ENCODE measurements at places on chromosomes 3 and 15.

DNA sequence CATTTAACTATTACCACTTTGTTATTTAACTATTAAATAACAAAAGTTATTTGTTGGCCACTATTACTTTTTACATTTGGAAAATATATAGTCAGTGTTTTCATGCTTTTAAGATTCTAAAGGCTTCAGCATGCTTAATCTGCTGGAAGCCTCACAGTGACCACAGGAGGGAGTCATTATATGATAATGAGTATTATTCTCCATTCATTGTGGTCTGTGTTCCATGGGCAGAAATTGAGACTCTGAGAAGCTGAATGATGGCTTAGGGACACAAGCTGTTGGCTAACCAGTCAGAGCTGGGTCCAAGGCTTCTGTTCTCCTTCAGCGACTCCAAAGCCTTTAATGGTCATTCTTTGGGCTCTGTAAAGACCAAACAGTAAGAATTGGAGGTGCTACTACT, 64.7 kb downstream of the BFSP2 start:
- ATAC-seq = peak; percentile 92

- no peak for ATAC-seq
These were observed 72.2 kb downstream of the ADCY5 start for GRCh38 chr3:123376451-123377242.

GRCh38 chr15:39096608-39097205, 484.2 kb upstream of the THBS1 start:
- ATAC-seq = no peak

- no peak for ATAC-seq
These were observed 66.2 kb downstream of the TAFA4 start for GRCh38 chr3:68866157-68866556.

GRCh38 chr15:72559781-72560180, 85.7 kb downstream of the ARIH1 start:
- ATAC-seq = no peak

- ATAC-seq = no peak
These were observed 114.5 kb upstream of the STRIT1 start for GRCh38 chr3:155407971-155408370.

DNA sequence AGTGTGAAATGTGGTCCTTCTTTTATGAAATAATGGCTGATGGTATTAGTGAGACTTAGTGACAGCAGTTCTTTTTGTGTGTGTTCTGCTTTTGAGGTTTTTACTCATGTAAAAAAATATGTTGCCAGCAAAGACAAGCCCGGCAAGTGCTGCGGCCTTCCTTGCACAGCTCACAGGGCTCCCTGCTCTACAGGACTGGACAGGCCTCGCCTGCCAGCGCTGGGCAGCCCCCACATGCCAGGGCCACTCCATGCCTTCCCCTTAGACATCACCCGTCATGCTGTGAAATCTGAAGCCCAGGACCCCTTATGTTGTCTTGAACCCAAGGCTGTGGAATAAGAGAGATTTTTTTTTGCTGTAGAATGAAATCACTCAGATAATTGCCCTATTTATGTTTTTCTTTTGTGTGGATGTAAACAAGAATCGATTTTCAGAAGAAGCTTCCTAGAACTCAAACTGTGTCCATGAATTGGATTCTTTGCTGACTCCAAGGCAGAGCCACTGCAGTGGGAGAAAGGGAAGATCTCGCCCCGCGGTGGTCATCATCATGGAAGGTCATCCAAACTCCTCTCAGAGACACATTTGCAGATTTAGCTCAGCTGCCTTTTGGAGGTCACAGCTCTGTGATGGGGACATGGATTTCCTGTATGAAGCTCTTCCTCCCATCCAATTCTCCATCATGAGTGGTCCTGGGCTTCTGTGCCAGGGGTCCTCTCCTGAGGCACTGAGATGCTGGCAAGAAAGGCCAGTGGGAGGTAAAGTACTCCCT, 150.8 kb downstream of the ATP10A start:
- no peak for ATAC-seq

DNA sequence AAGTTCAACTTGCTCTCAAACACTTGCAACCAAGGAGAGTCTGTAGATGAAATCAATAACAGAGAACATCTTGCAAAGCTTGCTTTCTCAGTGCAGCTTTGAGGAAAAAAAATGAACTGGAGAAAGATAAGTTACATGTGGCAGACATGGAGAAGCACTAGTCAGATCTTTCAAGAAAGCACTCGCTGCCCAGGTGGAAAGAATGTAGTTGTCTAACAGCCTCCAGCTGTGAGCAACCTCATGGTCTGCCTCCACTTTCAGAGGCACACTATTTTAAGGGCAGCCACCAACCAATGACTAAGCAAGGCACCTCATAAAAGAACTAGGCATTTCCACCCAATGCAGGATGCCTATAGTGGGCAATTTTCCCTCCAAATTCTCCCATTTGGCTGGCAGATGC, 125.4 kb upstream of the CPNE4 start:
- no peak for ATAC-seq

DNA sequence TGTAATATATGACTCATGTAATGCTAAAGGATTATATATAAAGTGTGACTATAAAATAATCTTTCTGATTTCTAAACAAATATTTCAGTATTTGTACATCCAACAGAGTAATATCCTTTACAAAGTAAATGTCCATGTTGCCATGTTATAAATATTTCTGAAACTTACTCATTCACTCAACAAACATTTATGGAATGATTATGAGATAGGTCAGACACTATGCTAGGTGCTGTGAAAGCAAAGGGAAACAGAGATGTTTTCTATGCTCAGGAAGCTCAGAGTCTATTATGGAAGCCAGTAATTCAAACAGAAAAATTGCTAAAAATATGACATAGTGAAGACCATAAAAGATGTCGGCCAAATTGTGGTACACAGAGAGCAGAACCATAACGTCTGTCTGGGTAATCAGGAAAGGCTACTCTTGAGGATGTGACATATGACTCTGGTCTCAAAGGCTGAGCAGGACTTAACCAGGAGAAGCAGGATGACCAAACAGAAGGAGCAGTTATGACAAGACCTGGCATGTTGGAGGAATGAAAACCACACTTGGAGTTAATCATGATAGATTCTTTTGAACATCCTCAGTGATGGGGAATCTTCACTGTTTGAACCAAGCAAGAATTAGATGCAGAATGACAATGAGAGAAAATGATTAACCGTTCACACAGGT, 39.0 kb upstream of the MYO5C start:
- ATAC-seq = no peak

DNA sequence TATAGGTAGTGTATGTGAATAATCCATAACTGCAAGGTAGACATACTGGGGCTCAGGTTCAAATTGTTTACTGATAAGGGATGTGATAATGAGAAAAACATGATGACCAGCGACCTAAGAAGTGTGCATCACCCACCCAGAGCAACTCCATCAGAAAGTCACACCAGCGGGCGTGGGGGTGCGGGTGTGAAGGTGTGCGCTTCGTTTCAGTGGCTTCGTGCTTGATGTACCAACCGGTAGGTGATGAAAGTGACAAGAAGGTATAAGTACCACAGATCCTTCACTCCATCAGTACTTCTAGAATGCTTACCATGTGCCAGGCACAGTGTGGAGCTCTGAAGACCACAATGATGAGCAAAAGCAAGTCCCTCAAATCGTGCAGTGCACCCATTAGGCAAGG, 11.2 kb downstream of the ANP32A start:
- no peak for ATAC-seq

DNA sequence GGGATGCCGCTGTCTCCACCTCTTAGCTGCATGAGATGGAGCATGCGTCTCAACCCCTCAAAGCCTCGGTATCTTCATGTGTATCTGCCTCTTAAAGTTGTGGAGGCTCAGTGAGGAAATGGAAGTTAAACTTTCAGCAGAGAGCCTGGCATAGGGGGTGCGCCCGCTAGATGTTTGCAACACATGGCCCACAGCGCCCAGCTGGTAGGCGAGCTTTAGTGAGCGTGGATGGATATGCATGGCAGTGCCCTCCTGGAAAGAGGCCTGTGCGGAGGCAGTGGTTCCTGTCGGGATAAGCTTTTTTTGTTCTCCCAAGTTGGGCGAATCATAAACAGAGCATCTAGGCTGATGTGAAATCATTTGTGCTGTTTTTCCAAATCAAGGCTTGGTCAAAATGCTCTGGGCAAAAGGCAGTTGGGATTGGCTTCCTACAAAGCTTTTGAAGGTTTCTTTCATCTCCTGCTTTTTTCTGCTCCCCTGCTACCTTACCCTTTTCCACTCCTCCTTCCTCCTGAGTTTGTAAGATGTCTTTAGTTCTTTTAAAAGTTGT, 272.4 kb upstream of the TPM1 start:
- ATAC-seq = peak; percentile 3

DNA sequence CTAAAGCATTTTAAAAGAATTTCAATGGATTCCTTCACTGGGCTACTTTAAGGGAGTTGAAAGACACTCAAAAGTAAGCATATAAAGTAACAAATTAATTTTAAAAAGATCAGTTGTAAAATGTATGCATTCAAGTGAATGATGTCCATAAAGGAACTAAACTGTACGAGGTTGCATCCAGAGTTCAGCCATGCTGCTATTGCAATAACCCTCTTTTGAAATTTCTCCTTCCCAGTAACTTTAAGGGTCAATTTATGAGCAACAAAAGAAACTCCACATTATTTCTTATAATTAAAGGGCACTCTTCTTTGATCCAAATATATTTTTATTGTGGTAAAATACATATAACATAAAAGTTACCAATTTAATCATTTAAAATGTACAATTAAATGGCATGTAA, 22.9 kb downstream of the BTLA start:
- no peak for ATAC-seq

GRCh38 chr3:133941415-133941821, 45.7 kb upstream of the RAB6B start:
- peak; percentile 38 for ATAC-seq

GRCh38 chr3:158571969-158572765, 1.2 kb downstream of the MLF1 start:
- no peak for ATAC-seq

- ATAC-seq = no peak
These were observed 59.0 kb downstream of the SCN5A start for GRCh38 chr3:38590521-38590920.

DNA sequence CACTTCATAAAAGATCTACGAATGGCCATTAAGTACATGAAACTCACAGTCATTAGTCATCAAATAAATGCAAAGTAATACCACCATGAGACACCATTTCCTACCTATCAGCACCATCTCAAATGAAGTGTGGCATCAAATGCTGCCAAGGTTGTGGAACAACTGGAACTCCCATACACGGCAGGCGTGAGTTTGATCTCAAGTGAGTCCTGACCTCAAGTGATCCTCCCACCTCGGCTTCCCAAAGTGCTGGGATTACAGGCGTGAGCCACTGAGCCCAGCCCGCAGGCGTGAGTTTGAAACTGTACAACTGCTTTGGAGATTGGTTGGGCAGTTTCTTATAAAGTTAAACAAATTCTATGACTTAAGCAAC, 28.8 kb upstream of the HDAC11 start:
- peak; percentile 58 for ATAC-seq

DNA sequence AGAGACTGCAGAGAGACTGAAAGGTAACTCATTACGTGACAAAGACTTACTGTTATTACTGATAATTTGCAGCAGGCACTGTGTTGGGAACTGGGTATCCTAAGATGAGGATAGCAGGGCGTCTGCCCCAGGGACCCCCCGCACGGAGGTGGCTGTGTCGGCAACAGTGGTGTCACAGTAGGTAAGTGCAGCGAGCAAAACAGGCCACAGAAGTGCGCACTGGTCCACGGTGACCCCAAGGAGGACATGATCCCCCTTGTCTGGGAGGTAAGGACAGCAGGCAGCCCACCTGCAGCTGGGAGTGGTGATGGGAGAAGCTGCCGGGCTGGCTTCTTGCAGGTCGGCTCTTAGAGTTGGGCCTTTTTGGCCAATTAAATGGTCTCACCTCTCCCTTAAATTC, 82.9 kb downstream of the FAM43A start:
- ATAC-seq = no peak

DNA sequence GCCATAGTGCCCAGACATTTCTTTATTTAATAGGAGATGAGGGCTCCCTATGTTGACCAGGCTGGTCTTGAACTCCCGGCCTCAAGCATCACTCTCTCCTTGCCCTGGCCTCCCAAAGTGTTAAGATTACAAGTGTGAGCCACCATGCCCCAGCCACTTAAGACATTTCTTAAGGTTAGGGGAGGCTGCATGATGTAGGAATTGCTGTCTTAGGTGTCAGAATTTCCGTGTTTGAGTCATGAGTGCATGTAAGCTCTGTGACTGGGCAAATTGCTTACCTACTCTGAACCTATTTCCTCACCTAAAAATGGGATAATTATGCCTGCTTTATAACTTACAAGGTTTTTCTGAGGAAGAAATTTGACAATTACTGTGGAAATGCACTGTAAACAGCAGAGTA, 34.2 kb upstream of the SIAH2 start:
- no peak for ATAC-seq

GRCh38 chr3:148494451-148494850, 203.3 kb upstream of the AGTR1 start:
- ATAC-seq = no peak

GRCh38 chr3:170634663-170635384, 48.9 kb upstream of the SLC7A14 start:
- ATAC-seq = no peak

GRCh38 chr3:17144665-17144993, 259.9 kb downstream of the PLCL2 start:
- no peak for ATAC-seq

DNA sequence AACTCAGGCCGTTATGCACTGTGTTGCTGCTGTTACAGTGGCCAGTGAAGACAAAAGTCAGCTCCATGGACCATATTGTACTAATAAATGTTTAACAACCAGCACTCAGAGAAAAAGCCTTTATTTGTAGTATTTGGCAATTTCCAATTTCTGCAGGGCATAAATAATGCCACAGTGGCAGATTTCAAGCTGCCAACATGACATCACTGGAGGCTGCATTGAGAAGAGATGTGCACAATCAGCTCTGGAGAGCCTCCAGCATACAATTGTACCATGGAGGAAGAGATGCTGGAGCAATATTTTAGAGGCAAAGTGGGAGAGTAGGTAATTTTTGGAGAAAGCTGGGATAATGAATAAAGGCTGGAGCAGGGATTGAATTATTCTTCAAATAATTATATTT, 9.7 kb upstream of the ALCAM start:
- ATAC-seq = no peak

GRCh38 chr3:194691481-194692283, 6.0 kb downstream of the FAM43A start:
- peak; percentile 63 for ATAC-seq
